RWPE1 (cell line): ENCODE measurements at places on chromosomes 3 and 15.
A peak's percentile ranks its signal among the peaks of the same experiment; 100 is the strongest.

GRCh38 chr15:81304226-81304625 is 19.7 kb downstream of the STARD5 start:
- DNase-seq, result no peak

GRCh38 chr15:68900027-68900426 is 30.3 kb upstream of the SPESP1 start:
- no peak for DNase-seq

DNA sequence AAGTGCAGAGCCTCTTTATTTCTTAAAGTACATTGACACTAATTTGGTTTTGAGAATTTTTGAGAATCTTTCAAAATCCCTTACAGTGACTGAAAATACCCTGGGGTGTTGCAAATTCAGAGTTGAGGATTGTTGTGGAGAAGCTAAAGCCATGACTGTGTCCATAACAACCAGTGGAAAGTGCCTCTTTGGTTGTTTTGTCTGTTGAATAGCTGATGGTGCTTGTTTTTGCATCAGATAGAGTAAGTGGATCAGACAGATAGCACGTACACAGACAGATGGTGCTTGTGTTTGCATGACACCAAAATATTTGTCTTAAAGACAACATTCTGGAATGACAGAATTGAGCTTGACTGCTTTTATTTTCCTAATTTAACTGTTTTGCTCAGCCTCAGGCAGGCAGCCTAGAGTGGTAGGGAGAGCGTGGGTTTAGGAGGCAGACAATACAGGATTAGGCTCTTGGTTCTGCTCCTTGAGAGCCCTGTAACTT is 265.0 kb downstream of the IL20RB start:
- no peak for DNase-seq

- no peak for DNase-seq
Measured at GRCh38 chr15:42024303-42024702, 3.5 kb upstream of the PLA2G4E start.

DNA sequence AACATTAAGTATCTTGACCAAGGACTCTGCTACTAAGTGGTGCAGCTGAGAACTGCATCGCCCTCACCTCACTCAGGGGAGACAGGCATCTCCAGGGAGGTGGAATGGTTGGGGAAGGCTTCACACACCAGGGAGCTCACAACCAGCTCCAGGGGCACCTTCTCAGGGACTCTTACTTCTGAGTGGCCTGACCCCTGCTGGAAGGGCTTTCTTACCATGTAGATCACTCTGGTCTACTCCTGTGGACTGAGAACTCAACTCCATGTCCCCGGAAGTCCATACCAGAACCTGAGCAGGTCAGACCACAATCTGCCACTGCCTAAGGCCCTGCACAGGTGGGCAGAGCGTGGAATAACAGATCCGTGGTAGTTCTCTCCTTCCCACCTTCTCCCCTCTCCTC is 140.5 kb downstream of the TLE3 start:
- DNase-seq, result no peak

DNA sequence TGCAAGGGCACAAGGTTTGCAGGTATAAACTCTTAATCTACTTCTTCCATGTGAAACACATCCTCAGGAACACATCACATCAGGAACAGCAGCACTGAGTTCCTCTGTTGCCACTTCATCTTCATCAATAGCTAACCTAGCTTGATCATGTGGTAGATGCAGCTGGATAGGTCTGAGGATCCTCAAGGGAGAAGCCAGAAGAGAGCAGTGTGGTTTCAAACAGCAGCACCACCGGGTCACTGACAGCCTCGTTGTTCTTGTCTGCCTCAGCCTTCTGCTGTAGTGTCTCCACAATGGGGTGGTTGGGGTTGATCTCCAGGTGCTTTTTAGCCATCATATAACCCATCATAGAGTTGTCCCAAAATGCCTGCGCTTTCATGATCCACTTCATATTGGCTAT is 58.8 kb downstream of the ADAM10 start:
- DNase-seq, result no peak

DNA sequence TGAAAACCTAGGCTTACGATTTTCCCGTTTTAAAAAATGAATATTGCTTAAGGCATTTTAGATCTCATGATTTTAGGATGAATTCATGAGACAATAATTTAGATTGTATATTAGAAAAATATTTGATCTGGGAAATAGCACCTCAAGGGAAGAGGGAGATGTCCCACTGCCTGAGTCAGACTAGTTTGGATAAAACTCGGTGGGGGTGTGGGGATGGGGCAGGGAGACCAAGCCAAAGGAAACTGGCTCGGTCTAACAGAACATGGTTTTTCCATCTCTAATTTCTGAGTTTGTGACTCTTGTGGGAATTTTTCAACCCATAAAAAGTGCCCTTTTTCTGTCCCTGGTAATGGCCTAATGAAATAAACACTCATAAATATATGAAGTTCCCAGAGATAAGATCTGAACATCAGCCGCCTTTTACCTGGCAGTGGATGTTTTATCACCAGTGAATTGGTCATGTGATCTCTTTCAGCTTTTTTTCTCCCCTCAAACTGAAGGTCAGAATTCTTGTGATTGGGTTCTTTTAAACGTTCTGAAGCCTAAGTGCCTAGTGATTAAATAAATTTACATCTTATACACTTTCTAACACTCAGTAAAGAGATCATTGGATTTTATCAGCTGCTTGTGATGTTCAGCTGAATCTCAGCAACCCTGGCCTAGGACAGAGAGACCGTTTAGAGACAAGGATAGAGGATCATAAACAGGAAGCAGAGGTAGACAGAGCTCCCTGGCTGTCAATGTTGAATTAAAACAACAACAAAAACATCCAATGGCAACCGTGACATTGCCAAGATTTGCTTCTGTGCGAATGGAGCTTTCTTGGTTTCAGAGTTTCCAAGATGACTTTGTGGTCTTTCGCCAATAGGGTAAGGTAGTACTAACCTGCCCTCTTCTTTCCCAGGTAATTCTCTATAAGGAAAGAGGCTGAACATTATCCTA is 1038.2 kb downstream of the MCTP2 start:
- no peak for DNase-seq

GRCh38 chr3:157226173-157226847 is 66.4 kb upstream of the CCNL1 start:
- no peak for DNase-seq

- DNase-seq, result no peak
Measured at GRCh38 chr3:36867810-36868209, 77.0 kb downstream of the TRANK1 start.

DNA sequence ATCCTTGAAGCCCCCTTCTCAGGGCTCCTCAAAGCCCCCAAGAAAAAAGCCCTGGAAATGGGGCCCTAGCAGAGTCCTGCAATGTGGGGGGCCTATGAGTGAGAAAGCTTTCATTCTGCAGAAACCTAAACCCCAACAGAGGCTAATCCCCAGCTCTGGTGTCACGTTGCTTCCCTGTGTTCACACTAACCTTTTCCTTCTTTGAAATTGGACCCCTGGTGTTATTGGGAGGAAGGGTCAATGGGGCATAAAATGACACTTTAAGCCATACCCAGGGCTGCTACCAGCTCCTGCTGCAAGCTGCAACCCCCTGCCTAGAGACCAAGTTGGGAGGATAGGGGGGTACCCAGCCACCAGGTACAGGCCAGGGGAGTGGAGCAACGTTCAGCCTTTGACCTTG is 2.1 kb downstream of the CYP1A2 start:
- no peak for DNase-seq

- DNase-seq, result no peak
Measured at GRCh38 chr3:175608356-175608755, 749.2 kb downstream of the NAALADL2 start.

DNA sequence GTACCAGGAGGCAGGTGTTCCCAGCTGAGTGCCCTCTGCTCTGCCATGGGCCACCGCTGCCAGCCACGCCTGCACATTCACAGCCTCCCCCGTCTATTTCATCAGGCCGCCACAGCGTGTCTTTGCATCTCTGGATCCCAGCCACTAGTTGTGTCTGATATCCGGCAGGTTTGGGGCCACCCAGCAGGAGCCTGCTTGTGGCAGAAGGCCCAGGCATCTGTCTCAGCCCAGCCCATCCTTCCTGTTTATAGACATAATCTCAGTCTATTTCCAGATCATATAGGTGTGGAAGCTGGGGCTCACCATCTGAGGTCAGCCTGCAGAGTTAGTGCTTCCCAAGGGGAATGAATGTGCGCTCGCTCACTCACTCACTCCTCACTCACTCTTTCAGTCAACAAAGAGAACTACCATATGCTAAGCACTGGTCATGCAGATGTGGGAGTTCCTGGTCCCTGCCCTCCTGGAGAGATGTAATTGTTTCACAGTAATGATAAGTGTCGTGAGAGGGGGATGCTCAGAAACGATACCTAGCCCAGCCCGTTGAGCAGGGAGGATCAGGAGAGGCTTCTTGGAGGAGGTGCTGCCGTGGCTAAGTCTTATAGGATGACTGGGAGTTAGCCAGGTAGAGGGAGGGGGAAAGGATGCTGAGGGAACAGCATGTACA is 60.6 kb downstream of the FGD5 start:
- DNase-seq, result no peak

DNA sequence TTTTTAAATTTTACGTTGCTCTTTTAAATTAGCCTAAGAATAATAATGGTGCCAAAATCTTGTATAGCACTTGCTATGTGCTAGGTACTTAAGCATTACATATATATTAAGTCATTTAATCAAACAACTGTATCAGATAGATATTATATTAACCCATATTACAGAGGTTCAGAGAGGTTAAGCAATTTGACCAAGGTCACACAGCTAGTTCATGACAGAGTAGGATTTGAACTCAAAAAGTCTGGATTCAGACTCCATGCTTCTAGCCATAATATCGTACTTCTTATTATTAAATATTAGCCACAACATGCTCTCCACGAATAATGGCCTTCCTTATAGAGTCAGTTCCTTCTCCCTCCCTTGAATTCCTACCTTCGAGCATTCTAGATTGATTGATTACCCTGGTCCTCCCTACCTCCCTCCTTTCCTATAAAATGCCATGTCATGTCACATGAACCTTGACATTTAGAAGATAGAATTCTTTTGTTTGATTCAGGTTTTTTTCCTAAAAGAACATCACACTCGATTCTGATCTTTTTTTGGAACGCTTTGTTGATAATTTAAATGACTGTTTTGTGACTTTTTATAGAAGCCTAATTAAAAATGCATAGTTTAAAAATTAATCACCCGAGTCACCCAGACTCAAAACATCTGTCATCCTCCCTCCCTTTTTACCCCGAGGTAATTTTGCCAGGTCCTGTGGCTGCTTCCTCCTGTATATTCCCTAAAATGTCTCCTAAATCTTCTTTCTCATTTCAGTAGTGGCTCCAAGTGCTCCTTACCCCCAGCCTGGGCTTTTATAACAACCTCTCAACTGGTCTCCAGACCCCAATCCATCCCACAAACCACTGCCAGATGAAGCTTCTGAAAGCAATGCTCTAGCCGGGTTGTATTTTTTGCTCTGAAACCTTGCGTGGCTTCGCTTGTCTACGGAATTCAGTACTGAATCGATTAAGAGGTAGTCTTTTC is 8.5 kb upstream of the PSMD6 start:
- DNase-seq, result no peak

DNA sequence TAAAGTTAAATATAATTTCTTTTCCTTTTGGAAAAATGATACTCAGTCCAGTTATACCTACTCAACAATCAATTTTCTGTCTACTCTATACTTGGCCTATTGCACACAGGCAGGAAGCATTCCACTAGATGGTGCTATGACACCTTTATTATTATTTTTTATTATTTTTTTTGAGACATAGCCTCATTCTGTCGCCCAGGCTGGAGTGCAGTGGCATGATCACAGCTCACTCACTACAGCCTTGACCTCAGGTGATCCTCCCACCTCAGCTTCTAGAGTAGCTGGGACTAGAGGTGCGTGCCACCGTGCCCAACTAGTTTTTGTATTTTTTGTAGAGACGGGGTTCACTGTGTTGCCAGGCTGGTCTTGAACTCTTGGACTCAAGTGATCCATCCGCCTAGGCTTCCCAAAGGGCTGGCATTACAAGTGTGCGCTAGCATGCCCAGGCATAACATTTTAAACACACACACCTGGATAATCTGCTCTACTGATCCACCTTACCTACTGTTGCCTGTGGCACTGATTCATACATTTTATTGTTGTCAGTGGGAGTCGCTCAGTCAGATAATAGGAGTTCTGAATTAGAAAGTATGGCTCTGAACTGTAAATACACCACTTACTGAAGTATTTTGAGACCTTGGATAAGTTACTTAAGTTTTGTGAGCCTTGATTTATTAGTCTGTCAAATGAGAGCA is 56.2 kb downstream of the EIF3J start:
- no peak for DNase-seq

GRCh38 chr3:184765730-184766074 is 46.3 kb upstream of the VPS8 start:
- DNase-seq, result peak; percentile 51

GRCh38 chr15:89400116-89400781 is 65.6 kb upstream of the POLG start:
- no peak for DNase-seq

- DNase-seq, result no peak
Measured at GRCh38 chr3:58207954-58208353, 2.8 kb downstream of the DNASE1L3 start.

GRCh38 chr3:46089237-46090011 is 62.1 kb upstream of the XCR1 start:
- no peak for DNase-seq

DNA sequence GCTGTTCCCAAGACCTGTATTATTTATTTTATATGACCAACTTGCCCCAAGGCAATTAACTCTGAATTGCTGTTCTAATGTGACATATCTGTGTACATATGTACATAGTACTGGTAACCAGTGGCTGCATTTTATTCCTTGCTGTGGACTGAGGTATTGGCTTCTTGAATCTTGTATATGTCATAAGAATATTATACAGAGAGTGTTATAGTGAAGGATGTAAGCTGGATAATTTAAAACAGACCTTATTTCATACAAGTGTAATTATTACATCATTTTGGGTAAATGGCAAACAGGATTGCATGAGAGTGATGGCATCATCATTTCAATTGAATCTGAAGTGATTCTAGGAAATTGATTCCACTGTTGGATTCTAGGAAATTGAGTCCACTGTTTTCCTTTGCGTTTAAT is 32.9 kb downstream of the B3GALNT1 start:
- no peak for DNase-seq

DNA sequence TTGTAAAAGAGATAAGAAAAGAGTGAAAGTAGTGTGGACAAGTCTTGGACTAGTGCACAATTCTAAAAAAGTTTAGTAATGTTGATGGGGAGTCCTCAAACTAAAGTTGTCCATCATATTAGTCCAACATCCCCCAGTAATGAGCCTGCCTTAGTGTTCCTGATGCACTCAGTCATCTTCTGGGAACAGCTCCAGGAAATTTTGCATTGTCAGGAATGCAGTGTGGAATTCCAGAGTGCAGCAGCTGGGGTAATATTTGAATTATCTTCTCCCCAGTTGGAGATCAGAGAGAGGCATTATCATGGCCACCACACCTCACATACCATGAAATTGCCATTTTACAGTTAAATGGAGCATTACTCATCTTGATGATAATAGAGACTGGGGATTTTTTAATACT is 528.8 kb upstream of the NAALADL2 start:
- DNase-seq, result peak; percentile 5

GRCh38 chr3:62997369-62997768 is 122.2 kb upstream of the CADPS start:
- no peak for DNase-seq
